Stimulated activated CD4-positive, alpha-beta T cell treated with anti-CD3 and anti-CD28 coated beads, Interleukin-1b, Interleukin-23, amount 100 ng/mL, for 4 hours (primary cell): ENCODE measurements at places on chromosomes 3 and 15.

DNA sequence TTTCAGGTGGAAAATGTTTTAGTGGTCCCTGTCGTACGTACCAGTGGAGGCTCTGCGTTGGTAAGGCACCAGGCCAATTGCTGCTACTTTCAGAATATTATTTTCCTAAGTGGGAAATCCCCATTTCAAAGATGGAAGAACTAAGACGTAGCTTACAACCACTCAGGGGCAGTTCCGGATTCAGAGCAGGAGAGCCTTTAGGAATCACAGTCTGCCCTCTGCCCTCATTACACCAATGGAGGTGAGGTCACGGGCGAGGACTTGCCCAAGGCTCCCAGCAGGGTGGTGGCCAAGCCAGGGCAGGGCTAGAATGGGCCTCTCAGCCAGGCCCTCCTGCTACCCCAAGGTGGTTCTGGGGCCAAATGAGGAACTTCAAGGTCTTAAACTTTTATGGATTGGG is 72.6 kb downstream of the RASGRF1 start:
- DNase-seq = no peak

GRCh38 chr3:168497741-168498140 is 402.0 kb upstream of the GOLIM4 start:
- DNase-seq = no peak

GRCh38 chr3:63473641-63474166 is 178.8 kb upstream of the SNTN start:
- no peak for DNase-seq

DNA sequence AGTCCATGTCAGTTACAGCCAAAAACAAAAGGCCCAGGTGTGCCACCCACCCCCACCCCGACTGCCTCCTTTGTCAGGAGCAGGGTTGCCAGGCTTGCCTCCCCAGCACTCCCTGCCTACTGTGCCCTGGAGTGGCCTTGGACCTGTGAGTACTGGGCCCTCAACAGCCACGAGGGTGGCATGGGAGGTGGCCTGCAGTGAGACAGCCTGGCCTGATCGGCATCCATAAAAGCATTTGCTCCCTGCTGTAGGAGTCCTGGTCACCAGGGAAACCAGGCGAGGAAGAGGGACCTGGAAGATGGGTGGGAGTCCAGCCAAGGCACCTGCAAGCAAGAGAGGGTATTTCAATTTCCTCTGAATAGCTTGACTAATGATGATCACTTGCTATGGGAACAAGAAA is 56.4 kb upstream of the KCNMB2 start:
- DNase-seq = no peak

GRCh38 chr3:187516446-187517185 is 148.4 kb downstream of the RTP4 start:
- no peak for DNase-seq

DNA sequence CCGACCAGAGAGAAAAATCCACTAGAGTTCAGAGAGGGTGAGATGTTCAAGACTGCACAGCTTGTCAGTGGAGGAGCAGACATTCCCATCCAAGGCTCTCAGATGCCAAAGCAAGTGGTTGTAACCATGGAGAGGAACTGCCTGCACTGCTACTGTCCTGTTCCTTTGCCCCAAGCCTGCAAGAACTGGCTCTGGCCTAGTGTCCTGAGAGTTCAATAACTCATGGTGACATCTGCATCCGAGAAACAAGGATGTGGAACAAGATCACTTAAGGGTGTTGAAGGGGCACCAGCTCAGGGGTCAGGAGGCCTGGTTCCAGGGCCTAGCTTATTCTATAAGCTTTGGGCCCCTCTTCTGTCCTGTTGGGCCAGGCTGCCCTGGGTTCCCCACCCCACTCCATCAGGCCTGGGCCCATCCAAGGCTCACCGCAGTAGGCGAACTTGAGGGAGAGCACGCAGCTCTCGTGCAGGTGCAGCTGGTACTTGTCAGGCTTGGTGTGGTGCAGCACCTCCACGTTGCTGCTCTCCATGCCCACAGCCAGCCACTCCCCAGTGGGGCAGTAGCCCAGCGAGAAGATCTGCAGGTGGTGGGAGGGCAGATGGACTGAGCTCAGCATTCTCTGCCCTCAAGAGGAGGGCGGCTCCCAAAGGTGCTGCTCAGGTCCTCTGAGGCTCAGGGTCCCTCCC is 45.6 kb downstream of the TLE3 start:
- no peak for DNase-seq

DNA sequence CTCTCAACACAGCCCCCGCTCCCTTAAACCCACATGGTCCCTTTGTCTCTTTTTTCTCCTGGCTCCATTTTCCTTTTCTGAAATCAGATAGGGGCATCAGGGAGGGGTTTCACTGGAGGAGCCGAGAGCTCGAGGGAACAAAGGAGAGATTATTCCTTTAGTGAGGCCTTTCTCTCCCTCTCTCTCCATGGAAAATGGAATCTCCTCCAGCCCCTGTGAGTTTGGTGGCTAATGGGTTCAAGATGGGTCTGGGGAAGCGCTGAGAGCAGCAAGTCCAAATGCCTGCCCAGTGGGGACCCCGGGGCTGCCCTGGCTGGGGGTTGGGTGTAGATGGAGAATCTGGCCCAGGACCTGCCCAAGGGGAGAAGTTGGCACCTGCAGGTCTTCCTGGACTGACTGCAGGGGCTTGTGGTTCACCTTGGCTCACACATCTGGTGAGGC is 56.8 kb downstream of the ITGA11 start:
- DNase-seq = no peak

DNA sequence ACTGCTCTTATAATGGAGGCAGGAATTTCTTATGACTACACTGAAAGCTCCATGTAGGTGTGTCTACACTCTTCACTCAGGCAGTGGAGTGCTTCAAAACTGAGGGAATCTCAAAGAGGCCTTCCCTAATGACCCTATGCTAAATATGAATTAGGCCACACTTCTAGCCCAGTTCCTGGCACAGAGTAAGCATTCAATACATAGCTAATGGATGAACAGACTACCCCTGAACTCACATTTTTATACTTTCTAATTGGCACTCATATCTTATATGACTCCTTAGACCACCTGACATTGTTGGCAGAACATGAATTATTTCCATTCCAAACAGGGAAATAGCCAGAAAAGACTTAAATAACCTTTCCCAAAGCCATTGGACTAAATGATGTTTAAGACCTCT is 3.4 kb downstream of the RARRES1 start:
- no peak for DNase-seq
